Activated CD8-positive, alpha-beta T cell treated with anti-CD3 and anti-CD28 coated beads for 36 hours (primary cell): ENCODE measurements at places on chromosomes 6 and 20. TPM values are rescaled to one million over a fixed set of nuclear protein-coding genes. Genes with fewer than 3 reads are reported as not detected.

GRCh38 chr20:51400051-51400926 is 142.2 kb downstream of the NFATC2 start:
- peaks cover 73% of the 10 kb centered on the region for H3K4me1 ChIP-seq
- H3K27me3 ChIP-seq = no peaks in the 10 kb centered on the region
- peaks cover 79% of the 10 kb centered on the region for H3K36me3 ChIP-seq
- H3K4me3 ChIP-seq = peak overlapping the region; percentile 49
- peak; percentile 85 for DNase-seq

ABHD16B gene
- not detected for total RNA-seq

DNA sequence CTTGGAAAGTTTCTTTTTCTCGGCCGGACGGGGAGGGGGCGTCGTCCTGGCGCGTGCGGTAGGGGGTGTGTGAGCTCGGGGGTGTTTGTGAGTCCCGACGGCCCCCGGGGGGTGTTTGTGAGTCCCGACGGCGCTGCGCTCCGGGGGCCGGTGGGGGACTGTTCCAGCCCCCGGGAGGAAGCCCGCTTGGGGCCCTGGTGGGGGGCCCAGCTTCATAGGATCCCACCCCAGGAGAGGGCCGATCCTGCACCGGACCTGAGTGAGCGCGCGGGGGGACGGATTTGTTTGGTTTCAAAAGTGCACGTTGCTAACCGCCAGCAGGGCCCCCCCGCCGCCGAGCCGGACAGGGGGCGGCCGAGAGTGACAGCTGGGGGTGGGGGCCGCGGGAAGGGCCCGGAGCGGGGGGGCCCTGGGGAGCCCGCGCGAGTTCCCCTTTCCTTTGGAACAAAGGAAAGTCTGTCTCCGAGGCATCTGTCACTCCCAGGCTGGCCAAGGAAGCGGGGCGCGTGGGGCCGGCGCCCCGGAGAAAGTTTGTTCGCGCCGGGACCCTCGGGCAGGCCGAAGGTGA is 485 bp downstream of the TGIF2 start:
- peak overlapping the region; percentile 89 for H3K4me3 ChIP-seq
- H3K27ac ChIP-seq = peak overlapping the region; percentile 76
- H3K4me1 ChIP-seq = peaks cover 35% of the 10 kb centered on the region
- no peaks in the 10 kb centered on the region for H3K27me3 ChIP-seq
- peaks cover 30% of the 10 kb centered on the region for H3K36me3 ChIP-seq

DNA sequence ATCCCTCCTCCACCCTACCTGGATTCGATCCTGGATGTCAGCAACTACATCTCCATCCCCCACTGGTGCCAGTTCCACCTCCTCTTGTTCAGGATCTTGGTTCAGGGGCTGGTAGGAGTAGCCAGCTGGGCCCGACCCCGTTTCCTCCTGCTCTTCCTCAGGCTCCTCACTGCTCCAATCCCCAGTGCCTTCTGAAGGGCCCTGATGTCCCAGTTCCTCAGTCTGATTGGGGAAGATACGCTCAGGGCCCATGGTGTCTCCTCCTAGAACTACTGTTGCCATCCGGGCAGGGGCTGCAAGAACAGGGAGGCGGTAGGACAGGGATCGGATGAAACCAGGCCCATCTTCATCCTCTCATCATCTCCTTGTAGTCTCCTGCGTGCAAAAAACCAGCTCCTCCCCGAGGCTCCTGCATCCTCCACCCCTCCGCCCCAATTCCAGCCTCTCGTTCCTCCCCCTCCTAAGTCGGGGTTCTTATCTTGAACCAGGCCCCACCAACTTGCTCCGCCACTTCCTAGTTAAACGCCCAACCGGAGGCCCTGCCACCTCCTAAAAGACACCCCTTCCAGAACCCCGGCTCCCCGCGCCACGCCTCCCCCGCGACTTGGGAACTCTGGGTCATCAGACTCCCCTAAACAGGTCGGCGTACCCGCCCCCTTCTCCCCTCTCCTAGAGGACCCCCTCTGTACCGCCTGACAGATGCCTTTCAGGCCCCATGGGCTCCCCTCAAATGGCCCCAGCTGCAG is 476 bp downstream of the MEA1 start:
- H3K4me1 ChIP-seq = peaks cover 52% of the 10 kb centered on the region
- H3K27ac ChIP-seq = peak overlapping the region; percentile 93
- DNase-seq = no peak
- H3K4me3 ChIP-seq = peak overlapping the region; percentile 96

DNA sequence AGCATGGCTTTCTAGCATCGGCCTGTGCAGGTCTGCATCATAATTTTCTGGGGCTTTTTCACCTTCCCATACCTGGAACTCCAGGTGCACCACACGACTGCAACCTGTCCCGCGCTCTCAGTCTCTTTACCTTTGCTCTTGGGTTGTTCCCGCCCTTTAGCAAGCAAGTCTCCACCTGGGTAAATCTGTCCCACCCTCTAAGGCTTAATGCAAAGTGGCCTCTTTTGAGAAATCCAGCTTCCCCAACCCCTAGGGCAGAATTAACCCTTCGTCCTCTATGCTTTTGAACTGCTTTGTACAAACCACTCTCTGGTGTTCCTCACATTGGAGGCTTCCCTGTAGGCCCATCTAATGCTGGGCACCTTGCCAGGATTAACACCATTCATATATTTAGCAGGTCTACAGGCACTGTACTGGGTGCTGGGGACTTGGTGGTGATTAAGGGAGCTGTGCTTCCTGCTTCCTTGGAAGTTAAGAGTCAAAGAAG is 2.8 kb downstream of the ITPR3 start:
- H3K27me3 ChIP-seq = no peaks in the 10 kb centered on the region
- peaks cover 25% of the 10 kb centered on the region for H3K36me3 ChIP-seq
- DNase-seq = no peak
- H3K4me1 ChIP-seq = peaks cover 56% of the 10 kb centered on the region
